ENCODE measurements at places on chromosomes 6 and 20.

DNA sequence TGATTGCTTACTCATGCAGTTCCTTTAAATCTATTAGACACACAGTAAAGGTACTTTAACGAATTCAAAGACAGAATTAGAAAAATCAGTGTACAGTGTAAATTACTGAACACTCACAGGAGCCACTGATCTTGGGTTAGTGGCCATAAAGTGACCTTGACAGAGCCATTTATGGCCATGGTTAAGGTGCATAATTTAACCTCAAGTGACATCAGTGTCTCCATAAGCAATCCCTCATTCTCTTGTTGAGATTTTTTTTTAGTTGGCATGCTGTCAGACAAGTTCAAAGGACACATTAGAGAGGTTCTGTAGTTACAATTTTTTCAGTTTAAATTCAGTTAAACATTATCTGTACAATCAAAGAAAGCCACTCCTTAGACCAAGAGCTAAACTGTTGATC is 334.4 kb downstream of the KHDRBS2 start:
- DNase-seq: no peak

DNA sequence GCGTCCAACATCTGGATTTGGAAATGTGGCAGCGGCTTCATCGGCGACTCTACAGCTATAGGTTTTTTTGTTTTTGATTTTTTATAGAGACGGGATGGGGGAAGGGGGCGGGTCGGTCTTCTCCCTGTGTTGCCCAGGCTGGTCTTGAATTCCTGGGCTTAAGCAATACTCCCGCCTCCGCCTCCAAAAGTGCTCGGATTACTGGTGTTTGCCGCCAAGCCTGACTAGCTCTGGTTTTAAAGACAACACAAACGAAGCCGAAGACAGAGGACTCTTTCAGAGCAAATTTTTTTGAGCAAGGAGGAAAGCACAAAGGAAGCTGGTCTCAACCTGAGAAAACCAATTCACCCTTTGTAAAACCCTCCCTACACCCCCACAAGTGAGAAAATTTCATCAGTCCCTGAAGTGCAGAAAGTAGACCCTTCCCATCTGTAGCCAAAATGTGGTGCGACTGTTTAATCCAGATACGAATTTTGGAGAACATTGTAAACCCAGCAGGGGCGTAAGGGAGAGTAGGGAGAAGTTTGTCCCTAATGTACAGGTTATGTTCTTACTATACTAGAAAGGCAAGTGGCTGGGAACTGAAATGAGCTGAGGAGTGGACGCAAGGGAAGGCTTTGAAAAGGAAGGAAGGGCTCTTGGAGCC is 185.9 kb downstream of the TRIM27 start:
- DNase-seq: no peak

- DNase-seq: no peak
Observed at GRCh38 chr6:46367354-46368168, 123.7 kb downstream of the RCAN2 start.

- no peak for DNase-seq
Observed at GRCh38 chr20:22268675-22269074, 315.7 kb downstream of the FOXA2 start.

- no peak for DNase-seq
Observed at GRCh38 chr6:24864343-24864742, 65.6 kb upstream of the ARMH2 start.

DNA sequence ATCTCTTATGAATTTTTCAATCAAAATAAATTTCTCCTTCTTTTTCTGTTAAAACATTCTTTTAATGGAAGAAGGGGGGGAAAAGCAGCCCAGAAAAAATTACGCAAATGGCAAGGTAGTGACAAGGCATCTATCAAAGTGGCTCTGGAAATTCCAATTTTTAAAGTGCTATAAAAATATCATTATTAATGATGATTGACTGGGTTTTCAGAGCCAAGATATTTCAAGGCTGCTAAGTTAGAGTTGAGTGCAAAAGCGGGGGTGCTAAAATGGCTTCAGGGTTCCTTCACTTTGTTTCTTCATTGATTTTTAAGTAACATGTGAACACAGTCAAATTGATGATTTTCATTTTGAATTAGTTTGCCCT is 171.6 kb upstream of the CITED2 start:
- no peak for DNase-seq

GRCh38 chr6:7391151-7391550 is 1.5 kb downstream of the RIOK1 start:
- no peak for DNase-seq

GRCh38 chr20:6636209-6637159 is 131.0 kb upstream of the BMP2 start:
- no peak for DNase-seq

GRCh38 chr6:113873043-113873667 is 16.0 kb downstream of the MARCKS start:
- DNase-seq: peak; percentile 38

DNA sequence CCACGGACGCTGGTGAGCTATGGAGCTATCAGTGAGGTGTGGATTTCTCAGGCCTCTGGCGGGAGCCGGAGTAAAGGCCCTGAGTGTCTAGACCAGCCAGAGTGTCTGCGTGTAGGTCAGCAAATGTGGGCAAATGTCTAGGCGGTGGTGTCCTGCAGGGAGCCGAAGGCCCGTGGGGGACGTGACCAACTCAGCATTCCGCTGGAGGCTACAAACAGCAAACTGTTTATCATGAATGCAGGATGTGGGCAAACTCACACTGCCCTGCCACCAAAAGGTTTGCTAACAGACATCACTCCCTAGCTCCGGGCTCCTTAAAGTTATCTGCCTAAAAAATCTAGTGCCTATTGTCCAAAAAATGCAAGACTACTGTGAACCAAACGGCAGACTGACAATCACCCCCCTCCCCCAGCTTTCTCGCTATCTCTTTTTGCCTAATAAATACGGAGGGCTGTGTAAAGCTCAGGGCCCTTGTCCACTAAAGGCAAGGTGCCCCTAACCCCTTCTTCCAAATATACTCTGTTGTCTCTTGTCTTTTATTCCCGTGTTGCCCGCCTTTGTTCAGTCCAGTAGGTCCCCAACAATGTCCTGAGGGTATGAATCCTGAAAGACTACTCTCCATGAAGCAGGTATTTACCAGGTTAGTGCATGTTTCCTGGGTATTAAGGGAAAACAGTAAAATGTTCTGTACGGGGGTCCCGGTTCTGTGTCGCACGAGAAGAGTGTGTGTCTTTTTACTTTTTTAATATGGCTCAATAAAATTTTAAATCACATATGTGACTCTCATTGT is 29.0 kb upstream of the AFDN start:
- no peak for DNase-seq

DNA sequence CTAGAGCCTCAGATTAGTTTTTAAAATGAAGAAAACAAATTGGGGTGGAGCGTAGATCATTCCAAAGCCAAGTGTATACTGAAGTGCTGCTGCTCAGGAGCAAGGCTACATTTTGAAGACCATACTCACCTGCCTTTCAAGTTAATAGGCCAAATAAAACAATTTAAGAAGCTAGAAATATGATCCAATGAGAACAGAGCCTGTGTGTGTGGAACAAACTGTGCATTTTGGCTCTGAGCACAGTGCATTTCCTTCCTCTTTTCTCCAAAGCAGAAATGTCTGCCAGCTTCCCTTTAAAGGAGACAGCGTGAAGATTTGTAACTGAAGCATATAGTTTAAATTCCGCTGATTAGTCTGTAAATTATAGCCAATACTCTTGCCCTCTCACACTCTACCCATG is 3.2 kb upstream of the IFNGR1 start:
- DNase-seq: no peak

DNA sequence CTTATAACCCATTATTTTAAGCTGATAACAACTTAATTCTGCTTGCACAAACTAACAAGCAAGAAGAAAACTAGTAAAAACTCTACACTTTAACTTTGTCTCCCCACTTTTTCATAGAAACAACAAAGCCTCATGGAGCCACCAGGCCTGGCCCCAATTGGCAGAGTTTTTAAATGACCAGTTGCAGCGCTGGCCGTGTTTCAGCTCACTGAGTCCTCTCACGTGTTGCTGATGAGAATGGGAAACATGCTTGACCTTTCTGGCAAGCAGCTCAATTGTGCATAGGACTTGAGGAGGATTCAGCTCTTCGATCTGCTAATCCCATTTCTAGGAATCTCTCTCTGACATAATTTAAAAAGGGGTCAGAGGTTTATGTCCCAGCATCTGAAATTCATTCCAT is 24.5 kb upstream of the GRM4 start:
- no peak for DNase-seq

GRCh38 chr6:163344411-163344810 is 70.1 kb upstream of the QKI start:
- DNase-seq: no peak

- DNase-seq: no peak
Observed at GRCh38 chr20:56957737-56958553, 308.5 kb downstream of the BMP7 start.

- no peak for DNase-seq
Observed at GRCh38 chr20:58710481-58711265, 18.1 kb downstream of the NPEPL1 start.

DNA sequence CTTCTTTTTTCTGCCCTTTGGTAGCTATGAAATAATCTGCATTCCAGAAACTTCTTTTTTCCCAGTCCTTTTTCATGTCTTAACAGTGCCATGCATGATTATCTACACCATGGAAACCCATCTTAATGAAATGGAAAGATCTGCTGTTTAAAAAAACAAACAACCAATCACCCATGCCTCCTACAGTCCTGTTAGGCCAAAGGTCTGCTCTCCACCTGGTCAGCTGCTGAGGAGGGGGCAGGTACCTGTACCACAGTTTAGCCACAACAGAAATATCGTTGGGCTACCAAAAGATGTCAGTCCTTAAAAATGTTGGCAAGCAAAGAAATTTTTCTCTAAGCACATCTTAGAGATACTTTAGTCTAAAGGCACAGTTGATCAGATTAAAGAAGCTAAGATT is 112.6 kb downstream of the SLC16A10 start:
- DNase-seq: no peak

GRCh38 chr6:10166031-10166430 is 248.8 kb downstream of the TFAP2A start:
- no peak for DNase-seq

DNA sequence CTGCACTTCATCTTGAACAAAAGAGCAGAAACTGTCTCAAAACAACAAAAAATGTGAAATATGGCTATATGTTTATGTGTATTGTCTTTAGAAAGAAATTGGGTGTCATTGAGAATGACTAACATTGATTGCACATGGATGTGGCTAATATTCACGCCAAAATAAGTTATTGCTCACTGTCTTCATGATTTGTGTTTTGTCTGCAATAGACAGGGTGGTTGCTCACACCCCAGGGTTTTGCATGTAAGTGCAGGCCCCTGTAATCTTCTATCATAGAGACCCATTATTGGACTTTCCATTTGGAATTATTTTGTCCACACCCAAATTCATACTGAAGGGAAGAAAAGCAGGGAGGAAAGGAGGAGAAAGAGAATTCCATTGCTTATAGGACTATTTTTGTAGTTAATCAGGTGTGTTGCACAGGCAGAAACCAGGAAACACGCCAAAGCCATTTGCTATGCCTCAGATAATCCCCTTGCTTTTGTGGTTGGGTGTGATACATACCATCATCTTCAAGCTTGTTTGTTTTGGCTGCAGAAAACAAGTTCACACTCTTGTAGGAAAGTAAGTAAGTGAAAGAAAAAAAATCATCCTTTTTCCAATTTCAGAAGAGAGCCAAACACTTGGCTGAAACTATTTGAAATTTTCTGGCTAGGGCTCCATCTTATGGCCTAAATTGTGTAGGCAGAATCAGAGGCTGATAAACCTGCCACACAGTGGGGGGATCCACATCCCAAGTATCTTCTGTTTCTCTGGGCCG is 214.1 kb downstream of the COL12A1 start:
- no peak for DNase-seq

DNA sequence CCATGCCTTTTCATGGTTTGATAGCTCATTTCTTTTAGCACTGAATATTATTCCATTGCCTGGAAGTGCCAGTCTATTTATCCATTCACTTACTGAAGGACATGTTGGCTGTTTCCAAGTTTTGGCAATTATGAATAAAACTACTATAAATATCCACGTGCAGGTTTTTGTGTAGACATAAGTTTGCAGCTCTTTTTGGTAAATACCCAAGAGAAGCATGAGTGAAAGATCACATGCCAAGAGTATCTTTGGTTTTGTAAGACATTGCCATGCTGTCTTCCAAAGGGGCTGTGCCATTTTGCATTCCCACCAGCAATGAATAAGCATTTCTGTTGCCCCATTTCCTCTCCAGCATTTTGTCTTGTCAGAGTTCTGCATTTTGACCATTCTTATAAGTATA is 120.9 kb downstream of the MANEA start:
- DNase-seq: no peak

DNA sequence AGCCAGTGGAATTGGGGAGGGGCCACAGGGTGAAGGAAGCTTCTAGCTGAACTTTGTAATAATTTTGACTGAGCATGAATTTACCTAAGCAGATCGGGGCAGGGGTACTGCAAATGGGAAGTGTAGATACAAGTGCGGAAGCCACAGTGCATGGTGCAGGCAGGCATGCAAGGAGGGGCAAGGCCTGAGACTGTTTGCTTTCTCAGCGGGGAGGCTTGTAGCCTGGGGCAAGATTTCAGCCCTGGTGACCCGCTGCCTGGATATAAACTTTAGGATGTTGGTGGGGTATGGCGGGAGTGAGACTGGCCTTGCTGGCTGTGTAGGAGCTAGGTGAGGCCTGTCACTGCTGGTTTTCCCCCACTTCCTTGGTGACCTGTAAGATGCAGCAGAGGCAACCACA is 266.4 kb upstream of the PREP start:
- no peak for DNase-seq

DNA sequence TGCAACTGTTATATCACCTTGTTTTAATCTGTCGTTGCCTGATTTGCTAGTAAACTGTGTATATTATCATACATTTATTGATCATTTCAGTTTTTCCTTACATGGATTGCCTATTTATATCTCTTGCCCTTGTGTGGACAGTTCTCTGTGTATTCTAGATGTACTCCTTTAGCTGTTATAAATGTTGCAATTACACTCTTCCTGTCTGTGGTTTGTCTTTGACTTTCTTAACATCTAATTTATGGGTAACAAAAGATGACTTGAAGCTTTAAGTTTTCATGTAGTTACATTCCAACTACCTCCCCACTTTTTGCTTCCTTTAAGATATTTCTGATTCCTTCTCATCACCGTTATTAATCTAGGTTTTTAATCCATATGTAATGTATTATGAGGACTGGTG is 22.6 kb downstream of the PLCB1 start:
- no peak for DNase-seq

DNA sequence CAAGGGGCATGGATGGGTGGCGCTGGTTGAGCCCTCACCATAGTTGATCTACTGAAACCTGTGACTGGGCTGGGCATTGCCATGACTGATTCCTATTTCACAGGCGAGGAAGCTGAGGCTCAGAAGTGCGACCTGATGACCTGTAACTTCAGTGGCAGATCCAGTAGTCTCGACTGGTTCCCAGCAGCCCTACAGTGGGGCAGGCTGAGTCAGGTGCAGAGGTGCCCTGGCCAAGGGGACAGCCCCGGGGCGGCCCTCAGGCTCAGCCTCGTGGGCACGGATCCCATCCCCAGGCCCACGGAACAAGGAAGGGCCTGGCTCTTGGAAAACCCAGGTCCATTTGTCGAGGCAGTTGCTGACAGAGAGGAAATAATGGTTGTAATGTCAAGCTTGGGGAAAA is 283.0 kb downstream of the CDH4 start:
- DNase-seq: no peak

GRCh38 chr20:21020659-21021471 is 85.3 kb downstream of the LINC00237 start:
- DNase-seq: no peak
